ENCODE measurements at places on chromosomes 11 and 22.

GRCh38 chr11:24253237-24253760, 243.6 kb upstream of the LUZP2 start:
- no peak for DNase-seq

DNA sequence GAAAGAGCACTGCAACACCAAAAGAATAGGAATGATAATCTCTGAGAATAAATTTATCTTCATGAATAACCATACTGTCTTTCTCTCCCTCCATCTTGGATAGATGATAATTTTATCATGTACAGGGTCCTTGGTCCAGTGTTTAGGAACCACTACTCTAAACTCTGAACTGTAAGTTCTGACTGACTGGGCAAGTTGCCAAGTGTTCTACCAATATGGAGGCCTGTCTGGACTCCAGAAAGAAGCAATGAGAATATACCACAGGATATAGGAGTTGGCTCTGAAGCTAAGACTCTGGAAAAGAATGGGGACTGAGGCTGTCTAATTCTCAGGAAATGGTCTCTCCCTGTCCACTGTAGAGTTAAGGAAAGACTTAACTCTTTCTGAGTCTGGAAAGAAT, 1.5 kb downstream of the FHIP1B start:
- DNase-seq: no peak

- no peak for DNase-seq
These were observed 124.1 kb downstream of the MAML2 start for GRCh38 chr11:96218901-96219300.

- DNase-seq: peak; percentile 20
These were observed 393 bp downstream of the ST13 start for GRCh38 chr22:40855979-40856512.

DNA sequence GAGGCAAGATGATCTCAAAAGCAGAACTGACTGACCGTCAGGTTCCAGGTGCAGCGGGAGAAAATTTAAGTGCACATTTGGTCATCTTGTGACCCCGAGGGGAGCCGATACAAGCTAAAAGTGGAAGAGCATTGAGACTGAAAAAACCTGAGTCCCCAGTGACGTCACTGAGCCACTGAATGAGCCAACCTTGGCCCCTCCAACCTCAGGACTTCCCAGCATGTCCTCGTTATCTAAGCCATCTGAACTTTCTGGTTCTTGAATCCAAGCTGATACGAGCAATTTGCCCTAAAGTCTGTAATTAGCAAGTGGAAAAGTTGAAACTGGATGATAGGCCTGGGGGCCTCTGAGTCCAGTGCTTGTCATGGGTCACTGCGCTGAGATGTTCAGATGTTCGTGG, 51.1 kb upstream of the ISX start:
- DNase-seq: no peak

- peak; percentile 26 for DNase-seq
These were observed 1.1 kb upstream of the RASD2 start for GRCh38 chr22:35539487-35539886.

DNA sequence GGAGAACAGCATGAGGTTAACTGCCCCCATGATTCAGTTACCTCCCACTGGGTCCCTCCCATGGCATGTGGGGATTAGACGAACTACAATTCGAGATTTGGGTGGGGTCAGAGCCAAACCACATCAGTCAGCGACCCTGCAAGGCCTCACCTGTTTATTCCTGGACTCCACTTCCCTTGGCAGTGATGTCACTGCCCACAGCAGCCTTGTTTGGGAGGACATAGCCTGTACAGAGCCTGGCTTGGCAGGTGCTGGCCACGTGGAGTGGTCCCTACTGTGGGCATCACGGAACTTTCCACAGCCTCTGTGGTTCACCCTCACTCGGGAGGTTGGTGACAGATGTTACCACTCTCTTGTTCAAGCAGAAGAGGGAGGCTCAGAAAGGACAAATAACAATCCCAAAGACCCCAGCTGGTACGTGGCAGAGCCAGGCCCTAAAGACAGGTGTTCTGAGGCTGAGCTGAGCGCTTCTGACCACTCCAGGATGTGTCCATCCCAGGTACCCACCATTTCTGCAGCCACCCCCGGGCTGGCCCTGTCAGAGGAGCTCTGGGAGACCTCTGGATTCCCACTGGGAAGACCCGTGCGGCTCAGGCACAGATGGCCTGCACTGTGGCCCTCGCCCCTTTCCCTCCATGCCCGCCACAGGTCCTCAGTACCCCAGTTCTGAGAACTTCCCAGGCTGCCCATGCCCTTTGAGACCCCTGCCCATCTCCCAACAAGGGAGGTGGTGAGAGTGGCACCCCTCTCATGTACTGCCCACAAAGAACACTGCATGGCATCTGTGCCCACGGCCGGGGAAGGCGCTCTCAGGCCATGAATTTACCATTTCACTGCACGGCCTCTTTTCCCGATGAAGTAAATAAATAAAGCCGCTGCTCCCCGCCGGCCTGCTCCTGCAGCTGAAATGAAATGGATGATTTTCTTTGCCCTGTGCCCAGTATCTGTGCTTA, 605.8 kb downstream of the TBC1D22A start:
- no peak for DNase-seq

DNA sequence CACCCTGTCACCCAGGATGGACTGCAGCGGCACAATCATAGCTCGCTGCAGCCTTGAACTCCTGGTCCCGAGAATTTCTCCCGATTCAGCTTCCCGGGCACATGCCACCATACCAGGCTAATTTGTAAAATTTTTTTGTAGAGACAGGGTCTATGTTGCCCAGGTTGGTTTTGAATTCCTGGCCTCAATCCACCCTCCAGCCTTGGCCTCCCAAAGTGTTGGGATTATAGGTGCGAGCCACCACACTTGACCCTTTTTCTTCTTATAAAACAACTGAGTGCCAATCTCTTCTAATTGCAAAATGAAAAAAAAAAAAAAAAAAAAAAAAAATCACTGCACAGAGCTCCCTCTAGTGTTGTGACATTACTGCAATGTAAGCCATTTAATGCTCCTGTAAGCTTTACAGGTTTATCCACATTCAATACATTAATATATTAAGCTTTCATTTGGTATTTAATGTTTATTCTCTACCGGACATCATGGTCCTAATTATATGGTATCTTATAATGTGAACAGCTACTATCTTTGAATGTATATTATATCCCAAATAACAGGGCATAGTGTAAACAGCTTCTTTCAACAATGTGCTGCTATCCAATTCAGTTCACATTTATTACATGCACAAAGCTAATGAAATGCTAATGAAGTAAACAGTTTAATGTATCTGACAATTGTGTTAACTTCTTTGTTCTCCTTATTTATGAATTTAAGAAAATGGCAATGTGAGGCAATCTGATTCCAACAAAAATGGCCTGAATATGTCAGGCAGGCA, 44.6 kb downstream of the COPB1 start:
- DNase-seq: peak; percentile 34

DNA sequence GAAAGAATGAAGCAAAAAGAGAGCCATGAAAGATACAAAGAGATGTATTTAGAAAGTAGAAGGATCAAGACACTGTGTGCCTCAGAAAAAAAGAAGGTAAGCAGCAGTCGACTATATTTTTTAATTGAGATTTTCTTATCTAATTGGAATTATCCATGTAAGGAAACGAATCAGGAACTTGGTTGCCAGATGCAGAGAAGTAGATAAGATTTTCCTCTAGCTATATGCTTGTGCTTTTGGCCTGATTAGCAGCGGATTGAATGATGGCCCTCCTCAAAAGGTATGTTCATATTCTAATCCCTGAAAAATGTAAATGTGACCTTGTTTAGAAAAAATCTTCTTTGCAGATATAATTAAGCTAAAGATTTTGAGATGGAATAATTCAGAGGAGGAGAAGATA, 43.9 kb upstream of the CARD18 start:
- no peak for DNase-seq

GRCh38 chr11:22497474-22497873, 128.1 kb downstream of the FANCF start:
- DNase-seq: no peak

DNA sequence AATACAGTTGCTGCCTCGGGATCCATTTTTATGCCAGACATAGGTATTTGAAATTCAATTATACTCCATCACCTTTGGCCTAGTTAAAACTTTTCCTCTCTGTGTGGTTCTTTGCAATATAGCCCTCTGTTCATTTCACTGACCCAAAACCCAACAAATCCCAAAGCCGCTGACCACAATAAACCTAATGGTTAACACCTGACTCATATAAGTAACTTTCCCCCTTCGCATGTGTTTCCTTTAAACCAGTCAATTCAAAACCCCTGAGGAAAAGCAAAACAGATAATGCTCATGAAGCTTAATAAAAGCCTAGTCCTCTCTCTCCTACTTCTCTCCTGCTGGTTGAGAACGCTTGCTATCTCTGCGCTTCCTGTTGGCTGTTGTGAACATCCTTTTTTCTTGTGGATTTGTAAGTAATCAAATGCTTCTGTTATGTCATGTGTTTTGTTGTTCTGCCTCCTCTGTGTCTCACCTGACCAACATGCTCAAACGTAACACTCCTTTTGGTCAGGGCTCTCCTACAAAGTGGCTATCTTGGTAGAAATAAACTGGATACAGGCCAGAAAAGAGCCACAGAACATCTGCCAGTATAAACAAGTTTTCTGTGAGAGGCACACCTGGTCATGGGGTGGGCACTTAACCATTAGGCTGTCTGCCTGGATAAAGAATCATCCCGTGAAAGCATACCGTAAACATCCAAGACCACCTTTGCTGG, 652.6 kb downstream of the METTL15 start:
- DNase-seq: peak; percentile 44

DNA sequence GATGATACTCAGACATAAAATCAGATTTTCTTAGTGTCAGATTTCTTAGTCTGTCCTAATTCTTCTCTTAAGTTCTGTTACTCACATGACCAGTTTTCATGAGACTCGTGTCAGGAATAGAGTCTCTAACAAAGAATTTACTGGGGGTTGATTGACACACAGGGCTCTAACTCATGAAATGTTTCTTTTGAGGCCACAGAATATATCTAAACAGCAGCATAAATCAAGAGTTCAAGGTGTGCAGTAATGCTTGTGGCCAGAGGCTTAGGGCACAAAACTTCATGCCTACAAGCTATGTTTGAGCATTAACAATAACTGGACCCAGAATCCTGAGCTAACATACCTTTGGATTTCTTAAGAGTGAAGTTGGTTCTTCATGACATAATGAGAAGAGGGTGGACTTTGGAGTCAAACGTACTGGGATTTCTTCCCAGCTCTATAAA, 237.2 kb downstream of the DDX10 start:
- DNase-seq: no peak

- DNase-seq: no peak
These were observed 21.1 kb upstream of the CAPRIN1 start for GRCh38 chr11:34030382-34030781.

GRCh38 chr22:48181263-48181955, 1419.0 kb downstream of the TBC1D22A start:
- no peak for DNase-seq

DNA sequence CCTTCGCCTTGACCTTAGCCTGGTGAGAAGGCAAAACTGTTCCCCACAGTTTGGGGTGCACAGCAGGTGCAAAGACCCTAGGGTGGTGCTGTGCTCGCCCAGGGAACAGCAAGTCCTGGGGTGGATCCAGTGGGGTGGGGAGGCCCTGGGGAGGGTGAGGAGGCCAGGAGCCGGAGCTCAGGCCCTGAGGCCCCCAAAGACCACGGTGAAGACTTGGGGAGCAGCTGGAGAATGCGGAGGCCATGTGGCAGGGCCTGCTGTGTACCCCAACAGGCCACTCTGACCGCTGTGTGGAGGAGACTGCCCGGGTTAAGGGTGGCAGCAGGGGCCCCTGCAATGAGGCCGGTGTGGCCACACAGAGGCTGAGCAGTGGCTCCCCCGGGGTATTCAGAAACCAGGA, 101.1 kb upstream of the RTL6 start:
- DNase-seq: no peak

DNA sequence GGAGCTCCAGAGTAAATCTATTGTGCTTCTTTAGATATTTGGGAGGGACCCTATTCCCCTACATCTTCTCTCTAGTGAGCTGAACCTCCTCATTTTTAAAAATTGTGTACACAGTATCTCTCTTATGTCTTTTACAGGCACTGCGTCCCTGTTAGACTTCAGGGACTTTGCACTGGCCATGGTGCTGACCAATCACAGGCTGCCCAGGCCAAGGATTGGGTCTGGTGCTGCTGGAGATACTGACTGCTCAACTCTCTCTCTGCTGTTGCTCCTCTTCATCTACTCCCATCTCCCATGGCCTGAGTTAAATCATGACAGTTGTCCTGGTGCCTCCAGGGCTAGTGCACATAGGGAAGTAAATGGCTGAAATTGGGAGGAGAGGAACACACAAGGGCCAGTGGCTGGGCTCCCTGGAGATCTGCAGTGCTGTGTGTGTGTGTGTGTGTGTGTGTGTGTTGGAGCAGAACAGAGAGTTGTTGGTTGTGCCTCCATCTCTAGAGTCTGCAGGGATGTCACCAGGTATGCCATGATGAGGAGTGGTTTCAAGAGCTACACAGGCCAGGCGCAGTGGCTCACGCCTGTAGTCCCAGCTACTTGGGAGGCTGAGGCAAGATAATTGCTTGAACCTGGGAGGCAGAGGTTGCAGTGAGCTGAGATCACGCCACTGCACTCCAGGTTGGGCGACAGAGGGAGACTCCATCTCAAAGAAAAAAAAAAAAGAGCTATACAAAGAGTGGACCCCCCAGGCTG, 155.3 kb downstream of the ST3GAL4 start:
- DNase-seq: peak; percentile 19

DNA sequence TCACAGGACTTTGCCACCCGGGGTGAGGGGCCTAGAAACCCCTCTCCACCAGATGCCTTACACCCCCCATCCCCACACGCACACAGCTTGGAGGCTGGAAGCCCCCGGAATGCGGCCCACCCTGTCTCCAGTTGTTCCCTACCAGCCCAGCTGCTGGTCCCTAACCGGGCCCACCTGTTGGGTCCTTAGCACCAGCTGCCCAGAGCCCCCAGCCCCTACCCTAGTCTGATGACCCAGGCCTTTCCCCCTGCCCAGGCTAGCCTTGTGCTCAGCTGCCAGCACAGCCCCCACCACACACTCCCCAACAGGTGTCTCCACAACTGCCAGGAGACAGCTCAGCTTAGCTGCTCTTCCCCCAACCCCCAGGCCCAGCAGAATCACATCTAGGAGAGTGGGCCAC, 67.1 kb downstream of the CDKN1C start:
- DNase-seq: no peak

GRCh38 chr22:48951836-48952235, 875.8 kb downstream of the BRD1 start:
- DNase-seq: no peak
